ENCODE measurements at places on chromosomes 16 and 17.
A peak's percentile ranks its signal among the peaks of the same experiment; 100 is the strongest.

DNA sequence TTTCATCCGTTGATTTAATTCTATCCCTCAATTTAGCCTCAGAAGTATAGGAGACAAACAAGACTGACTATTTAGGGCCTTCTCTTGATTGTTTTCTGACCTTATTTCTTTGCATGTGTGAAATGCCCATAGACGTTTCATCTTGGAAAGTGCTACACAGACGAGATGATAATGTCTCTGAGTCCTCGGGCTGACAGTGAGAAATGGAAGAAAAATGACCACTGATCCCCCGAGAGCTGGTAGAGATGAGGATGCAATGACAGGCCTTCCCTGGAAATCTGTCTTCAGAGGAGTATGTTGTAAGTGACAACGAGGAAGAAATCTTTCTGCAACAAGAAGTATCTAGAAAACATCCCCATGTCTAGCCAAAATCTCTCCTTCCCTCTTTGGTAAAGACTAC lies 522.9 kb downstream of the HAPSTR1 start:
- DNase-seq = no peak

DNA sequence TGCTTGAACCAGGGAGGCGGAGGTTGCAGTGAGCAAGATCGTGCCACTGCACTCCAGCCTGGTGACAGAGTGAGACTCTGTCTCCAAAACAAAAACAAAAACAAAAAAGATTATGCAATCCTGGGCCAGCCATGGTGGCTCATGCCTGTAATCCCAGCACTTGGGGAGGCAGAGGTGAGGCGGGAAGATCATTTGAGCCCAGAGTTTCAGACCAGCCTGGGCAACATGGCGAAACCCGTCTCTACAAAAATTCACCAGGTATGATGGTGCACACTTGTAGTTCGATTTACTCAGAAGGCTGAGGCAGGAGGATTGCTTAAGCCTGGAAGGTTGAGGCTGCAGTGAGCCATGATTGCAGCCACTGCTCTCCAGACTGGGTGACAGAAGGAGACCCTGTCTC lies 109.6 kb downstream of the PPM1E start:
- DNase-seq = no peak

GRCh38 chr17:50596191-50597037 lies 35.9 kb downstream of the CACNA1G start:
- no peak for DNase-seq

DNA sequence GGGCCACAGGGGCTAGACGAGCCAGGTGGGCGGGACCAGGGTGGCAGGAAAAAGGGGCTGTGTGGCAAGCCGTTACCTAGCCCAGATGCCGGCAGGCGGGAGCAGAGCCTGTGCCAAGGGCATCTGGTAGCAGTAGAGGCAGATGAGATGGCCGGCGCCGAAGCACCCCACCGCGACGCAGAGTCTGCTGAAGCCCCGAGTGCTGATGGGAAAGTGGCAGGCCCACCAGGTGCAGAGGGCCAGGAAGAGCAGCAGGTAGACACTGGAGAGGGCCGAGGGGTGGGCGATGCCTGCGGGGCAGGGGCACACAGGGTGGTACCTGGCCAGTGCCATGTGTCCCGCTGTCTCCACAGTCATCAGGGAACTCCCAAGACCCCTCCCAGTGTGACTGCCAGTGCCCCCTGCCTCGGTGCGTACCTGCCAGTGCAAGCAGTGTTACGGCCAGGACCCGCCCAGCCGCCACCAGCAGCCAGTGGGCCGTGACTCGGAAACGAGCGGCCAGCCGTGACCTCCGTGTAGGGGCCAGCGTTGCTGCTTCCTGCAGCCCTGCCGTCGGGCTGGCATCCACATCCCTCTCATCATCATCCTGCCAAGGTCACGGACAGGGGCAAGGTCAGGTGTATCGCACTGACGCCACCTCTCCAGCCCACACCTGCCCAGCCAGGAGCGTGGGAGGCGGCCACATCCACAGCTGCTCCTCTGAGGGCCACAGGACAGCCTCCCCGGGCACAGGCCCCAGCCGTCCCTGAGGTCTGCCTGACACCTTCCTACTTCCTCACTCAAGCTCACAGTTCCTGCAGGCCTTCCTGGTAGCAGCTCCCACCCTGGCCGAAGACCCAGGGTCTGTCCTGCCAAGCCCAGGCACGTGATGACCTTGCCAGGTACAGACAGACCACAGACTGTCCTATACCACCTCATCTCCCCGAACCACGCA lies 32.1 kb downstream of the CTU2 start:
- no peak for DNase-seq

DNA sequence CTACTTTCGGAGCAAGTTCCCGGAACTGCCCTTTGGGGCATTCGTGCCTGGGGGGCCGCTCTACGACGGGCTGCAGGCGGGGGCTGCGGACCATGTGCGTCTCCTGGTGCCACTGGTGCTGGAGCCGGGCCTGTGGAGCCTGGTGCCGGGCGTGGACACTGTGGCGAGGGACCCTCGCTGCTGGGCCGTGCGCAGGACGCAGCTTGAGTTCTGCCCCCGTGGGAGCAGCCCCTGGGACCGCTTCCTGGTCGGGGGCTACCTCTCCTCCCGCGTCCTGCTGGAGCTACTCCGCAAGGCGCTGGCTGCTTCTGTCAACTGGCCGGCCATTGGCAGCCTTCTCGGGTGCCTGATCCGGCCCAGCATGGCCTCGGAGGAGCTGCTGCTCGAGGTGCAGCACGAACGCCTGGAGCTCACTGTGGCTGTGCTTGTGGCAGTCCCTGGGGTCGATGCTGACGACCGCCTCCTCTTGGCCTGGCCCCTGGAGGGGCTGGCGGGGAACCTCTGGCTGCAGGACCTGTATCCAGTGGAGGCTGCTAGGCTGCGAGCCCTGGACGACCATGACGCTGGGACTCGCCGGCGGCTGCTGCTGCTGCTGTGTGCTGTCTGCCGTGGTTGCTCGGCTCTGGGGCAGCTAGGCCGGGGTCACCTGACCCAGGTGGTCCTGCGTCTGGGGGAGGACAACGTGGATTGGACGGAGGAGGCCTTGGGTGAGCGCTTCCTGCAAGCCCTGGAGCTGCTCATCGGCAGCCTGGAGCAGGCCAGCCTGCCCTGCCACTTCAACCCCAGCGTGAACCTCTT lies 3.6 kb downstream of the MIEF2 start:
- DNase-seq = no peak

GRCh38 chr17:64323774-64324173 lies 60.7 kb upstream of the TEX2 start:
- DNase-seq = no peak

- DNase-seq = no peak
Measured at GRCh38 chr16:54422159-54422558, 135.6 kb upstream of the IRX3 start.

- DNase-seq = no peak
Measured at GRCh38 chr17:41287050-41287449, 11.6 kb downstream of the KRTAP9-7 start.

- no peak for DNase-seq
Measured at GRCh38 chr17:2770129-2770528, 20.7 kb upstream of the CCDC92B start.

- DNase-seq = peak; percentile 81
Measured at GRCh38 chr17:29155227-29155965, 24.8 kb downstream of the MYO18A start.

DNA sequence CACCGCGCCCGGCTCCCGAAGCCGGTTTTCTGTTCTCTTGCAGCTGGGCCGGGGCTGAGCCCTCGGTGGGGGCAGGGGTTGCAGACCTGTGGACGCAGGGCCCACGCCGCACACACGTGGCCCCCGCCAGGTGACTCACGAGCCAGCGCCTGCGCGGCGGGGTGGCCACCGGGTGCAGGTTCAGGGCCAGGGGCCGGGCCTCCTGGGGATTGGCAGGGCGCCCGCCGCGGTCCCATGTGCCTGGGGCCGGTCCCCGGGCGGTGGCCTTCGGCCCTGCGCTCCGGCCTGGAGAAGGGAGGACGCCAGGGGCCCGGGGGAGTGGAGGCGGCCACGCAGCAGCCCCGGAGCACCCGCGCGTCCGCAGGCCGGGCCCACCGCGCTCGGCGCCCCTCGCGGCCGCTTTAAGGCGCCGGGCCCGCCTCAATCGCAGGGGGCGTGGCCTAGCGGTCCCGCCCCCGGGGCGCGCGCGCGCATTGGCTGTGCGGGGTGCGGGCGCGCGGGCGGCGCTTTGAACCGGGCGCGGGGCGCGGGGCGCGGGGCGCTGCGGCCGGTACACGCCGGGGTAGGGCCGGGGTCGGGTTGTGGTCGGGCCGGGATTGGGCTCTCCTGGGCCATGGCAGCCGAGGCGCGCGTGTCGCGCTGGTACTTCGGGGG lies at the start of gene SLC25A10:
SLC25A10 (plus strand) TSS at position 471 of the 654 bp plus-strand sequence; CDS start at position 614, 143 bp downstream.
- DNase-seq = peak; percentile 84

DNA sequence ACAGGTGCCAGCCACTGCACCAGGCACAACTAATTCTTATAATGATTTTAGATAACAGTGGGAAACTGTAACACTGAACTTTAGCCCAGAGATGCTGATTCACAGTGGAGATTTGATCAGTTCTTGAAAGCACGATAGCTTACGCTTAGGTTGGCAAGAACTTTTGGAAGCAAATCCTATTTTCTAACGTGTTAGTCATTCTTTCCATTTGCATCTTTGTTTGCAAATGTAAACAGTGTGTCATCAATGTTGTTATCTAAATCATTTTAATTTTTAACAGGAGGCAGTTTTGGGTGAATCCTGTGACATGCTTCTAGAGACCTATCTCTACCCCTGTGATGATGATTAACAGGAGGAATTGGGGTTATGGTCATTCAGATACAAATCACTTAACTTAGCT lies 35.7 kb upstream of the GNA13 start:
- DNase-seq = no peak

- DNase-seq = no peak
Measured at GRCh38 chr16:73116576-73116975, 68.6 kb upstream of the ZFHX3 start.

- DNase-seq = no peak
Measured at GRCh38 chr16:85462714-85463611, 150.2 kb upstream of the GSE1 start.

GRCh38 chr17:20128036-20128667 lies 119.0 kb downstream of the SPECC1 start:
- no peak for DNase-seq

GRCh38 chr16:23509782-23510163 lies 521 bp downstream of the GGA2 start:
- peak; percentile 28 for DNase-seq

DNA sequence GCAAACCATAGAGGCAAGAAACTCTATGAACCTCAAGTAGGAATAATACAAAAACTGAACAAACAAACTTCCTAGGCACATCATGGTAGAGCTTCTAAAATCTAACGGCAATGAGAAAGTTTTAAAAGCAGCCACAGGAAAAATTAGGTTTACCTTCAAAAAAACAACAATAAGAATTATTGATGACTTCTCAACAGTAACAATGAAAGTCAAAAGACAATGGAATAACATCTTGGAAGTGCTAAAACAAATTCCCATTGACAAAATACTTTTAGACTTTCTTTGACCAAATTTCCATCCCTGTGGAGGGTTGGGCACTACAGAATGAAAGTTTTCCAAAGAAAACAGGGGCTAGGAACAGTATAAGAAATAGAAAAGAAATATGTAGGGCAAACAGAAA lies 222.9 kb upstream of the ERCC4 start:
- no peak for DNase-seq

GRCh38 chr16:1771188-1771863 lies at the start of gene NME3:
Gene NME3, minus strand, starts transcription at chr16:1771543. Its CDS starts 9 bp downstream, at chr16:1771534.
- peak; percentile 77 for DNase-seq

- DNase-seq = no peak
Measured at GRCh38 chr17:49987681-49988441, 7.2 kb downstream of the DLX3 start.

- DNase-seq = no peak
Measured at GRCh38 chr16:52781005-52781630, 234.2 kb upstream of the TOX3 start.

- DNase-seq = no peak
Measured at GRCh38 chr16:31243734-31244670, 15.8 kb upstream of the ITGAM start.

- no peak for DNase-seq
Measured at GRCh38 chr16:66705790-66706505, 9.4 kb upstream of the CMTM4 start.

- no peak for DNase-seq
Measured at GRCh38 chr17:50064253-50065001, 8.5 kb downstream of the ITGA3 start.

- DNase-seq = no peak
Measured at GRCh38 chr17:39801055-39801454, 63.1 kb downstream of the IKZF3 start.

DNA sequence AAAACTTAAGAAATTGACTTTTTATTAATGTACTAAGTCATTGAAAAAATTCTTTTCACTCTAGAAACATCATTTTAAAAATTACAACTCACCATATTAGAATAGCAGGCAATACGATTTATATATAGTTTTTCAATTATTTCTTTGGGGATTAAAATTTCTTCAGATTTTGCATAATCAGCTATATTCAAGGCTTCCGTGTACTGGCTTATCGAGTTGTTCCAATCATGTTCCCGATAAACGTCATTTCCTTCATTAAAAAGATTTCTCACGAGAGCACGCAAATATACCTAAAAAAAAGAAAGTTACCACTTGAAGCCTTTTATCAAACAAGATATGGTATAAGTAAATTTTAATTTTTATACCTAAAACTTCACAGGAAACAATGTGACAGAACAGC lies 18.0 kb downstream of the ZC3H7A start:
- no peak for DNase-seq

DNA sequence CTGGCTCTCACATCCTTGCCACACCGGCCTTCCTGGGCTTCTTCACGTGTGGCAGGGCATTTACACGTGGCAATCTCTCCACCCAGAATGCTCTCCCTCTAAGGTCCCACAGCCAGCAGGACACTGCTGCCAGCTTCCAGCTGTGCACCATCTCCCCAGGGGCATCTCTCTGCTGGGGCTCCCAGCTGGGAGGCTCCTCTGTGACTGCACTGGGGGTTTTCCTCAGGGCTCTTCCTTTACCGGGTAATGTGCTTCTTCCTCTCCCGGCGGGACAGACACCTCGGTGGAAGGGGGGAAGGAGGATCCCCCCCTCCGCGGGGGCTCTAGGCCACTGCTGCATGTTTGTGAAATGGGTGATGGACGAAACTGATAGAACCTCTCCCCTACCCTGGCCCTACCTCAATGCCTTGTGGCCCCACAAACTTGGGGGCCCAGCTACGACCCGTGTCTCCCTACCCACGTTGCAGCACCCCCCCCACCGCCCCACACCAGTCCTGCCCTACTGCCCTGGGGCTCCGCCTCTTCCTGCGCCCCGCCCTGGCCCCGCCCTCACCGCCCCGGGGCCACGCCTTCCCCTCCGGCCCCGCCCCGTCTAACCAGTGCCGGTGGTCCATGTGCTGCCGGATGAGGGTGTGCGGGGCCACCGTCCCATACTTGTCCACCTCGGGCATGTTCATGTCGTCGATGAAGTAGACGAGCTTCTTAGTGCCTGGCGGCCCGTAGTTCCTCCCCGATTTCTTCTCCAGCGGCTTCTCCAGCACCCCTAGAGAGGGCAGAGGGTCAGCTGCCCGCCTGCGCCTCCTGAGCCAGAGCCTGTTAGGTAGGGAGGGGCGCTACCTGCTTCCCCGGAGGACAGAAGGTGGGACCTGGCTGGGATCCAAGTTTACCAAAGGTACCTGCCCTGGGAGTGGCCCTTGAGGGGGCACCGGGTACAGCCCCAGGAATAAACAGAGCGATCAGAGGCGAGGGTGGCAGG lies 92.6 kb downstream of the DNAH17 start:
- DNase-seq = peak; percentile 50

GRCh38 chr17:18251204-18251603 lies 7.3 kb downstream of the FLII start:
- DNase-seq = no peak
